ENCODE measurements at places on chromosomes 11 and 22.
A peak's percentile ranks its signal among the peaks of the same experiment; 100 is the strongest.

DNA sequence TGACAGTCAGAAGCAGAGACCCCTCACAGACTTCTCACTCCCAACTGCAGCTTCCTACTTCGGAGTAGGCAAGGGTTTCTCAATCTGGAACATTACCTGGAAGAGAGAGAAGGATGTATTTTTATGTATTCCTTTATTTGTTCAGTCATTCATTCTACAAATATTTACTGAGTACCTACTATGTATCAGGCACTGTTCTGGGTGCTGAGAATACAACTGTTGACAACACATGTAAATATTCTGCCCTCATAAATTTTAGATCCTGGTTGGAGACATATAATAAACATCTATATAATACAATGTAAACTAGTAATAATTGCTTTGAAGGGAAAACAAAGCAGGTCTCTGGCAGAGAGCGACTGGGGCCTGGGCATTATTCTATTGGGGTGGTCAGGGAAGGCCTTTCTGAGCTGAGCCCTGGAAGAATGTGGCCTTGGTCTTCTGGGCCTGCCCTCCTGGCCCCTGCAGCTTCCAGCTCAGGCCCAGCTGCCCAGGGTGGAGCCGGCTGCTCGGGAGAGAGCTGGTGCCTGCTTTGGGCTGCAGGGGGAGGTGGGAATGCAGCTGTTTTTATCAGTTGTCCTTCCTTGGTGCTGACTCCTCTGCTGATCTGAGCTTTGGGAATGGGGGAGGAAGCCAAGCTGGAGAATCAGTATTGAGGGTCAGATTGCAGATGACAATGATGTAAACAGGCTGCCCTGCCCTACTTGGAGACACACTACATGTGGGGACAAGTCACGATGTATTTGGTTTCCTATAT is 46.8 kb downstream of the PKNOX2 start:
- DNase-seq: no peak

DNA sequence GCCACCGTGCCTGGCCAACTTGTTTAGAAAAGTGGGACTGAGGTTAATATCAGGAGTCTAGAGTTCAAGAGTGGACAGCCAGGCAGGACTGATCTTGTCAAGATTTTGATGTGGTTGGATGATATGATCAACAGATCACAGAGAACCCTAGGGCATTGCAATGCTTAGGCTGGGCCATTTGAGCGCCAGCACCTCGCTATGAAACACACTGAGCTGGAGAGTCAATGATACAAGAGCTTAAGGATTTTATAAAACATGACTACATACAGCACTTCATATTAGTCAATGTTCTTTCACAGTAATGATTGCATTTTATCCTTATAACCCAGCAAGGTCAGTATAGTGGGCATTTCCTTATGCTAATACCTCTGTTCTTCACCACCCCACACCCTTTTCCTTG is 15.4 kb upstream of the PEX26 start:
- DNase-seq: no peak

- no peak for DNase-seq
Observed at GRCh38 chr22:46631113-46631512, 10.9 kb downstream of the GRAMD4 start.

DNA sequence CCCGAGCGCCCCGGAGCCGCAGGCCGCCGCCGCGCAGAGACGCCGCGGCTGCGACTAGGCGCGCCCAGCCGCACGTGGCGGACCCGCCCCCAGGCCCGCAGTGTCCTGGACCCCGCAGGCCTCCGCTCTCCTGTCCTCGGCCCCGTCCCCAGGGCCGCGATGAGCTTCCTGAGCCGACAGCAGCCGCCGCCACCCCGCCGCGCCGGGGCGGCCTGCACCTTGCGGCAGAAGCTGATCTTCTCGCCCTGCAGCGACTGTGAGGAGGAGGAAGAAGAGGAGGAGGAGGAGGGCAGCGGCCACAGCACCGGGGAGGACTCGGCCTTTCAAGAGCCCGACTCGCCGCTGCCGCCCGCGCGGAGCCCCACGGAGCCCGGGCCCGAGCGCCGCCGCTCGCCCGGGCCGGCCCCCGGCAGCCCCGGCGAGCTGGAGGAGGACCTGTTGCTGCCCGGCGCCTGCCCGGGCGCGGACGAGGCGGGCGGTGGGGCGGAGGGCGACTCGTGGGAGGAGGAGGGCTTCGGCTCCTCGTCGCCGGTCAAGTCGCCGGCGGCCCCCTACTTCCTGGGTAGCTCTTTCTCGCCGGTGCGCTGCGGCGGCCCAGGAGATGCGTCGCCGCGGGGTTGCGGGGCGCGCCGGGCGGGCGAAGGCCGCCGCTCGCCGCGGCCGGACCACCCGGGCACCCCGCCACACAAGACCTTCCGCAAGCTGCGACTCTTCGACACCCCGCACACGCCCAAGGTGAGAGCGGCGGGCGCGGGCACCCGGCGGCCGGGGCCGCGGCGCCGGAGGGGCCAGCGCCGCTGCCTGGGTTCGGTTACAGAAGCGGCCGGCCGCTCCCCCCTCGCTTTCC is 528 bp downstream of the WEE1 start:
- DNase-seq: no peak

DNA sequence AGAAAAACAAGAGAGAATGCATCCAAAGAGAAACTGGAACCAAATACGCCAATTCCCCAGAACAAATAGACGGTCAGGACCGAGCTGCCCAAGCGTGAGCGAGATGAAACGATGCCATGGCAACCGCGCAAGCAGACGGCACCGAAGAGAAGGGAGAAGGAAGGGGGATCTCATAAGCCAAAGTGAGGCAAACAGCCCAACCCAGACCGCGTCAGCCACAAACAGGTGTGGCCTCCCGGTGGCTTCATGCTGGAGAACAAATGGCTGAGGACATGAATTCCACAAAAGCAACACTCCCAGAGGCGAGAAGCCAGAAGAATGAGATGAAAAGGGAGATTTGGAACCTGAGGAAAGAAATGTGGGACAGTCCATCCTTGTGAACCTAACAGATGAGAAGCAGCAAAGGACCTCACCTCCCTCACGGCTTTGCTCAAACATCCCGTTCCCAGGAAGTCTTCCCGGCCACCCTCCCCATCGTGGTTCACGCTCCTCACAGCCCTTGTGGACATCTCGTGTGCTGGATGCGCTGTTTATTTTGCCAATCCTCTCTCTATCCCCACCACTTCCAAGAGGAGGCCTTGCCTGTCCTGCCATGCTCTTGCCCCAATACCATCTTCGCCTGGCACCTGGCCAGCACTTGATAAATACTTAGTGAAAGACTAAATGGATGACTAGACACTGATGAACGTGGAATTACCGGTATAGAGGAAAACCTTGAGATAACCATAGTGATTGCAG is 89.1 kb upstream of the RTL6 start:
- no peak for DNase-seq

- no peak for DNase-seq
Observed at GRCh38 chr11:124801014-124801413, 808 bp upstream of the MSANTD2 start.

DNA sequence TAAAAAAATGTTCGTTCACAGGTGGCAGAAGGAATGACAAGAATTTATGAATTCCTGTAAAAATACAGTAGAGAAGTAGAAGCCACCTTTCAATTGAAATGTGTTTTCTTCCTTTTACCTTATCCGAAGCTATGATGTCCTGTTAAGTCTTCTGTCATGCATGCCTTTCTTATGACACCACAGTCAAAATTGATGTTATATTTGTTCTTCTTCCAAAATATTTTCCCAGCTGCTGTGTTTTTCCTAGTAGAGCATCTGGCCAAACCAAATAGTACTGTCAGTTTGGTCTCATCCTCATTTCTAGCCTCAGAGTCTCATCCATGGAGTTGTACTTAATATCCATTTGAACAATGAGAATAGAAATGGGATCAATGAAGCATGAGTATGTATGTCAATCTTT is 206.1 kb downstream of the PGR start:
- DNase-seq: no peak

- no peak for DNase-seq
Observed at GRCh38 chr11:18791969-18792628, 501 bp upstream of the PTPN5 start.

DNA sequence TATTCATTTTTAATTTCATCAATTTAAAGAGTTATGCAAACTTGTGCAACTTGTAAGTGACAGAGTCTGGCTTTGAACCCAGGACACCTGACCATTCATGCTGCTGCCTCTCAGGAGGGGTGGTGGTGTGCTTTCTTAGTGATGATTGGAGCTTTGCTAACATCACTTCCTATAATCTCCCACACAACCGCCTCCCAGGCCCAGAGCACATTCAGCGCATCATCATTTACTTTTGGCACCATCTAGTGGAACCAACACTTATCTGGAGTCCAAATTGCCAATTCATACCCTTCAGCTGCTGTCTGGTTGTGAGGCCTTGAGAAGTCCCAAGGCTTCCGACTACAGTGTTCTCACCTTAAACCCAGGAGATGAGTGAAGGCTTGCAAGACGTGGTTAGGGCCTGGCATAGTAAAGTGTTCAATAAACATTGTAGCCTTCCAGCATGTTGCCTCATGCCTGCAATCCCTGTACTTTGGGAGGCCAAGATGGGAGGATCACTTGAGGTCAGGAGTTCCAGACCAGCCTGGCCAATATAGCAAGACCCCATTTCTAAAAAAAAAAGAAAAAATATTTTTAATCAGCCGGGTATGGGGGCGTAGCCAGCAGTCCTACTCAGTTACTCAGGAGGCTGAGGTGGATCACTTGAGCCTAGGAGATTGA is 1.1 kb upstream of the TTLL1 start:
- peak; percentile 35 for DNase-seq

- DNase-seq: no peak
Observed at GRCh38 chr11:9081153-9081552, 10.2 kb downstream of the SCUBE2 start.

DNA sequence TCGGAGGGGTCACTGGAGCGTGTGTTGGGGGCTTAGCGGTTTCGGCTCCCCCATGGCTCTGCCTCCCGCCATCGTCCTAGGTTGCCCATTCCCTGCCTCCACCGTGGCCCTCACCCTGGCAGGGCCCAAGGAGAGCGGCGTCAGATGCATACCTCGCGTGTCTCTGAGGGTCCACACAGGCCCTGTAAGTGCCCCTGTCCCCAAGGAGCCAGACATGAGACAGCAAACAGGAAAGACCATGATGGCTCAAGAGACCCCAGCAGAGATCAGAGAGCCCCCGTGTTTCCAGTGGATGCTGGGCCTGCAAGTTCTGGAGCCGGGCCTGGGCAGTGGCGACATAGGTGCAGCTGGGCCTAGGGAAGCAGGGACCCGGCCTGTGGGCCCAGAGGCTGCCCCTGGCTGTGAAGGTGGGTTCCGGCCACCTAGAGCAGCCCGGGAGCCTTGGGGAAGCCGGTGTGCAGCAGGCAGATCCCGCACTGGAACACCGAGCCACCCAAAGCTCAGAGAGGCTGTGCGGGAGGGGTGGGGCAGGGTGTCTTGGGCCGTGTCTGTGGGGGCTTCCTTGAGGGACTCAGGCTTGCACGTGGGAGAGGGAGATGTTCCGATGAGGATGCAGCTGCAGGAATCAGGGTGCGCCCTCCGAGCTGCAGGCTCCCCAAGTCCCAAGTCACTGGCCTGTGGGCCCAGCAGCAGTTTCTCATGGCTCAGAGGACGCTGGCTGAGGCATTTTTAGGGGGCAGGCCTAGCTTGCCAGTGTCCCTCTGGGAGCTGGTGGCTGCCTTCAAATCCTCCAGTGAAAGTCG is 126.4 kb downstream of the KCNQ1OT1 start:
- no peak for DNase-seq

DNA sequence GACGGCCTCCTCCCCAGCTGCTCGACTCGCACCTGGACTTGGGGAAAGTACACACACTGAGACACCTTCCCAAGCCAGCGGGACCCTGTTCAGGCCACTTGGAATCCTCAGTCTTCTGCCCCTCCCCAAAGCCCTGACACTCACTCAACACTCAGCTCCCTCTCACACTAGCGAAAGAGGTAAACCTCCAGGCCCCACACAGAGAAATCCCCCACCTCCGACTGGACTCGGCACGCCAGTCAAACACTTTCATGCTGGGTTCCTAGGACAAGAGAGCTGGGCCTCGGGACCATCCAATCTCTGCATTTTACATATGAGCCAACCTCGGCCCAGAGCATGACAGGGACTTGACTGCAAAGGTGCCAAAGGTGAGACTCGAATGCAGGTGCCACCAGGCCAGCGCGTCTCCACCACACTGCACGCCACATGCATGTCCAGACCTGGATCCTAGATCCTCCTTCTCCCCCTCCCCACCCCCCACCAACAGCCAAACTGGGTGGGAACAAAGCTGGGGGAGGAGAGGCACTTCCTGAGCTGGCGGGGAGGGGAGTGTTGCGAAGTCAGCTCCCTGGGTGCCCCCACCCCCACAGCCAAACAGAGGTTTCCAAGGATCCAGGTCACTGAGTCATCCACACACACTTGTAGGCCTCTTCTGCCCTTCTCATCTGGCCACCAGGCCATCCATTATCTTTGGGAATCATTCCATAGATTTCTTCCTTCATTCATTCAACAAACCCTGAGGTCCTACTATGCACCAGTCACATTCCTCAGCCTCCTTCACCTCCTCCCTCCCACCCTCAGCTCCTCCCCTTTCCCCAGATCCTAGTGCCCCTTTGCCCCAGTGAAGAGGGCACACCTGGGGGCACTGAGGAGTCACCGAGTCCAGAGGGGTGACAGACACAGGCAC is 10.7 kb upstream of the CD5 start:
- no peak for DNase-seq

GRCh38 chr11:59754859-59755700 is at the start of gene STX3:
STX3 (plus strand) TSS chr11:59755376; CDS start chr11:59755606, 230 bp downstream.
- peak; percentile 51 for DNase-seq

DNA sequence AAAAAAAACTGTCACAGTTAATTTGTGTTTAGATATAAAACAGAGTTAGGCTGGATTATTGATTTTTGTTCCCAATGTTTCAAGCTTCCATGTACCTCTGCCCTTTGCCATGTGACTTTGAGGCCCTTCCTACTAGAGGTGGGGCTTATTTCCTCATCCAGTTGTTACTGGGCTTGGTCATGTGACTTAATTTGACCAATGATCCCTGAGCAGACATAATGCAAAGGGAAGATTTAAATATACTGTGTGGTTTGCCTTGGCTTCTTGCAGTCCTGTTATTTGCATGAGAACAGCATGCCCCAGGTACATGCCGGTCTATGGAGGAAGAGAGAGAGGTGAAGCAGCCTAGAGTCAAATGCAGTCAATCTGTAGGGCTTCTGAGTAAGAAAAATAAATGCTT is 347.0 kb downstream of the MIAT start:
- no peak for DNase-seq

DNA sequence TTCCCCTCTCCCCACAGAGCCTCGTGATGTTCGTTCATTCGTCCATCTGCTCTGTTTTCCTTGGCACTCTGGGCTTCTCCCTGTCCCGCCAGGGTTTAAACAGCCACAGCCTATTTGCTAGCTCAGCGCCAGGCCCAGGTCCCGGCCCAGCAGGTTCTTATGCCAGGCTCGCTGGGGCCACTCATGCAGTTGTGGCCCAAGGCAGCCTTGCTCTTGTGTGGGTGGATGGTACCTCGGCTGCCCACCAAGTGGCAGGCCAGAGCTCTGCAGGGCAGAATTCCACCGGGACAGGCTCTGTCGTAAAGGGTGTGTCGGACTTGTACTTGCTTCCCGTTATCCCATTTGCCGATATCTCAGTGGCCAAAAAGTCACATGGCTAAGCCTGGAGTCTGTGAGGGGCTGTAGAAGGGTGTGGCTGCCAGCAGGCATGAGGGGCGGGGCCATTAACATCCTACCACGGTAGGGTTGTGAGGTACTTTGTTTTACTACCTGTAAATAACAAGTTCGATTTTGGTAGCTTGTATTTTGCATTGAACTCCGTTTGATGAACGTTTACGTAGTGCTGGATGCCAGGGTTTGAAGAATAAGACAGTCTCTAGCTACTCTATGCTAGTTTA is 7.9 kb downstream of the FAM118A start:
- DNase-seq: no peak
